Pancreas (tissue), 10 donors: ENCODE measurements at places on chromosomes 16 and 17. TPM values are rescaled to one million over a fixed set of nuclear protein-coding genes. Genes with fewer than 3 reads are reported as not detected.
A peak's percentile ranks its signal among the peaks of the same experiment; 100 is the strongest.

HP gene
- 0.08 TPM for total RNA-seq

ODAD4 gene
- 0.70 TPM for total RNA-seq

HSPB9 gene
- total RNA-seq: 0.40 TPM

CACNG4 gene
- 0.09 TPM for total RNA-seq

ZP2 gene
- not detected for total RNA-seq

CA10 gene
- total RNA-seq: not detected

KRT25 gene
- not detected for total RNA-seq

NAGLU gene
- total RNA-seq: 33.8 TPM

CFAP97D1 gene
- total RNA-seq: not detected

CCL7 gene
- not detected for total RNA-seq

MILR1 gene
- total RNA-seq: 1.0 TPM

GRCh38 chr17:33140413-33141099, 148.9 kb downstream of the SPACA3 start:
- DNase-seq: no peak

DNA sequence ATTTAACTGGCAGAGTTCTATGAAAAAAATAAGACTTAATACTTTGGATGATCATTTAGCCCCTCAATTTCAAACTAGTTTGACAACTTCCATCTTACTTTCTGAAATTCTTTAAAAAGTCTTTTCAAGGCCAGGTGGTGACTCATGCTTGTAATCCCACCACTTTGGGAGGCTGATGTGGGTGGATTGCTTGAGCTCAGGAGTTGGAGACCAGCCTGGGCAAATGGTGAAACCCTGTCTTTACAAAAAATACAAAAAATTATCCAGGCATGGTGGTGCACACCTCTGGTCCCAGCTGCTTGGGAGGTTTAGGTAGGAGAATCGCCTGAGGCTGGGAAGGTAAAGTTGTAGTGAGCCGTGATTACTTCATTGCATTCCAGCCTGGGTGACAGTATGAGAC, 154.4 kb downstream of the TANC2 start:
- DNase-seq: no peak

- DNase-seq: no peak
Observed at GRCh38 chr17:62062944-62063343, 2.1 kb downstream of the MED13 start.

DNA sequence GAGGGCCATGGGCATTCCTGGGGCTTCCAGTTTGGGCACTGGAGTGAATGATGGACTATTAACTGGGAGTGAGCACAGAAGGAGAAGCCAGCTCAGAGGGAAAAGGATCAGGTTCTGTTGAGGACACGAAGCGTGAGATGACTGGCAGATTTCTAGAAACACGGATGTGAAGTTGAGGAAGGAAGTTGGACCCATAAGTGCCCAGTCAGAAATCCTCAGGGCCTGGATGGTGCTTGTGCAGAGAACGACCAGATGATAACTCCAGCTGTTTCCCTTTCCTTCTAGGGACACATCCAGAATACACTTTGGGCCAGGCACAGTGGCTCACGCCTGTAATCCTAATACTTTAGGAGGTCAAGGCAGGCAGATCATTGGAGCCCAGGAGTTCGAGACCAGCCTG, 23.3 kb upstream of the ANKRD40CL start:
- DNase-seq: no peak

DNA sequence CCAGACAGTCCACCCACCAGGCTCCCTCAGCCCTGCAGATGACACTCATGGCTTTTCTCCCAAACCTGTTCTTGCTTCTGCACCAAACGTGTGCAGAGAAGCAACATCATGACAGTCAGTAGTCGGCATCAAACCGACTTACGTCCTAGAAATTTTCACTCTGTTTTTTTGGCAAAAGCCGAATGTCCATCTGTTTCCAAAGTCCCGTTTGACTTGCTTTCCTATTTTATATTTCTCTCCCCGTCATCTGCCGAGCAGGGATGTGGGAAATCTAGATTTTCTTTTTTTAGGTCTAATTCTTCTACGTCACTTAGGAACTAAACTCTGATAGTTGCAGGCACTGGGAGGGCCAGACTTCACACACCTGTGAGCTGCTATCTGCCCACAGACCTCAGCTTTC, 104.9 kb downstream of the RMI2 start:
- no peak for DNase-seq

DNA sequence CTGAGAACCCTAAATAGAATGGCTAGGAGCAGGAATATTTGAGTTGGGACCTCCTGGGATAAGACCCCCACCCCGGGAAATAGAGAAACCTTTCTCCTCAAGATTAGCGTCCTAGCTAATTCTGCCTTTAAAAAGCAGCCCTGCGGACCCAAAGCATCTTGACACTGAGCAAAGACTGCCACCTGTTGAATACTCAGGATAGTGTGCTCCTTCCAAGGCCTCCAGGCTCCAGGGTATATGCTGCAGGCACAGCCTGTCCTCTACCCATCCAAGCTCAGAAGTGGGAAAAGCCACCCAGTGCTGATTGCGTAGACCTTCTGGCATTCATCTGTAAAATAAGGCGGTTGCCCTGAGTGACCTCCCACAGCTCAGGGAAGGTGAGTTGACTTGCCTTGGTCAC, 456.2 kb upstream of the DYNLRB2 start:
- DNase-seq: peak; percentile 17

DNA sequence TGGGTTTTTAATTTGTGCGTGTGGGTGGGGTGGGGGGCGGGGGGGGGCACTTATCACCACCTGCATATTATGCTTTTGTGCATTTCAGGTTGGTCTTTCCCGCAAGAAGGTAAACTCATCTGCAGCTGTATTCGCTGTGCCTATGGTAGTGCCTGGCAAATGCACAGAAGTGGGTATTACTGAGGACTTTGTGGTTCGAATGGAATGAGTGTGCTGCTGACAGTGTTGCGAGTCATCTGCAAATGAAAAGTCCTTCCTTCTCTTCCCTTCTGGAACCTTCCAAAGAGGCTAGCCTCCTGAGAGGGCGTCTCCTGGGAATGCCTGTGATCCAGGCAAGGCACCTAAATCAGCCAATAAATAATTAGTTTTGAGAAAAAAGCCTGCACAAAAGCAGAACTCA, 532.9 kb downstream of the MAF start:
- no peak for DNase-seq

DNA sequence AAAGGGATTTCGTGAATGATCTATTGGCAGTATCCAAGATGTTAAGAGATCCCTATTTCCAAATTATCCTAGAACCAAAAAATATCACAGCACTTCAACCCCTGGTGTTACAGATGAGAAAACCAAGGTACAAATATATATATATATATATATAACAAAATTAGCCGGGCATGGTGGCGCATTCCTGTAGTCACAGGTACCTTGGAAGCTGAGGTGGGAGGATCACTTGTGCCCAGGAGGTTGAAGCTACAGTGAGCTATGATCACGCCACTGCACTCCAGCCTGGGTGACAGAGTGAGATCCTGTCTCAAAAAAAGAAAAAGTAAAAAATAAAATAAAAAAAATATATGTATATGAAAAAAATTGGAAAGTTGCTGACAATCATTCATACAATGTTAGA, 637 bp upstream of the CLN3 start:
- DNase-seq: no peak

- DNase-seq: no peak
Observed at GRCh38 chr16:22369221-22369811, 5.1 kb downstream of the CDR2 start.

DNA sequence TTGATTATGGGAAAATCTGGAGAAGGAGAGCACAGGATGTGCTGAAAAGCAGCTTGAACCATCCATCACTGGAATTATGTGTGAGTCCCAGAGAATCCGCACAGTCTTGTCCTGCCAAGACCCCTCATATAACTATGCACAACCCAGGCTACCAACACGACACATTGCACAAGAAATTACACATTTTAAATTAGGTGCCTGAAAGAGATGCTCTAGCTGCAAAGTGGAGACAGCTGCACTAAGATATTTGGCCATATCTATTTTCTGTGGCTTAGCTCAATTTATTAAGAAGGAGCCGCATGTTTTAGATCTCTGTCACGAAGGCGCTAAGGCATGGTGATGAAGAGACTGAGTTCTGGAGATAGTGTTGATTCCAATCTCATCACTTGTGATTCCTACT, 1308.4 kb downstream of the CDH8 start:
- no peak for DNase-seq

DNA sequence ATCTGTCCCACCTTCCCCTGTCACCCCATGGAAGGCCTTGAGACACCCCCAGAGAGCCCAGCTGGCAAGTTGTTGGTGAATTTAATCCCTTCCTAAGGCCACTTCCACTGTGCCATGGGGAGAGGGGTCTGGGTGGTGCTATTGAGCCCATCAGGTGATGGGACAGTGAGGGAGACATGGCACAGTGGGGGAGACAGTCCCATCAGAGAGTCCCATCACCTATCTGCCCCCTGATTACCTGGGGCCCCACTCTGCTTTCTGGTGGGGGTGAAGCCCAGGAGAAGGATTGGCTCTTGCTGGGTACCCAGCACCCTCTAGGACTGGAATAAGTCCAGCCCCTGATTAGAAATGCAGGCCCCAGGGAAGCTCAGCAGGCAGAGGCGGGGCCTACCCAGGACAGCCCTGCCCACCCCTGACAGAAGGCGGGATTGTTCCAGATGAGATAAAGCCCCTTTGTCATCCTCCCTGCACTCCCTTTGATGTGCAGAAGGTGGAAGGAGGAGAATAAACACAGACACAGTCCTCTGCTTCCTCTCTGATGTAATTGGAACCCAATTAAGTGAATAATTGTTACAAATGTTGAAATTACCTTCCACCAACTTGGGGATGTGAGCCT, 18.9 kb downstream of the TMEM132E start:
- DNase-seq: no peak

DNA sequence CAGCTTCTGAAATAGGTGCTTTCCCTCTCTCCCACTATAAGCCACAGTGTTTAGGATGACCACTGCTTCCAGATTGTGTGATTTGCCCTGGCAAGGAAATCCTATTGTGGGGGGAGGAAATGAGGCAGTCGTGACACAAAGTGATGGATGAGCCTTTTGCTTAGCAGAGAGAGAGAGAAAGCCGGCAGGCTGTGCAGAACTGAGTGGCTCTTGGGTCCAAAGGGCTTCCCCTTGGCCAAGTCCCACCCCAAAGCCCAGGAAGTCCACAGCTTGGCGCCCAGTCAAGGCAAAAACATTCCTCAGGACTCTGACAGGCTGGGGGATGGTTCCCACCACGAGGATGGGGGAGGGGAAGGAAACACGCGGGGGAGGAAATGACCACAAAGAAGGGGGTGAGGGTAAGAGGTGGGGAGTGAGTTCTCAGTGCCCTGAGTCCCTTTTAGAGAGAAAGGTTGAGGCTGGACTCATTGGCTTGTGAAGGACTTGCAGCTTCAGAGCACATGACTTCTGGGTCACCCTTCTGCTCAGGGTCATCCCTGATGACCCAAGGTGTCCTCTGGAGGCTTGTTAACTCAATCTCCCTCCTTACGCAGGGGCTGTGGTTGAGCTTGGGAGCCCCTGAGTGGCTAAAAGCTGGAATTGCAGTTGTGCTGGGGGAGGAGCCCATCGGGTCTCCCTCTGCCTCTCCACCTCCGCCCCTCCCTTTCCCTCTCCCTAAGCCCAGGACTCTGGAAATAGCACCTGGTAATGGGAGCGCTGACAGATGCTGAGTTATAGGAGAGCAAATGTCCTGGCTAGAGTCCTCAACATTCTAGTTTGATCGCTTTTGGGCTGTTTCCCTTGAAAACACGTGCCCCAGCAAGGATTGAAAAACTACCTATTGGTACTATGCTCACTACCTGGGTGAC, 10.3 kb upstream of the MSL1 start:
- peak; percentile 95 for DNase-seq

DNA sequence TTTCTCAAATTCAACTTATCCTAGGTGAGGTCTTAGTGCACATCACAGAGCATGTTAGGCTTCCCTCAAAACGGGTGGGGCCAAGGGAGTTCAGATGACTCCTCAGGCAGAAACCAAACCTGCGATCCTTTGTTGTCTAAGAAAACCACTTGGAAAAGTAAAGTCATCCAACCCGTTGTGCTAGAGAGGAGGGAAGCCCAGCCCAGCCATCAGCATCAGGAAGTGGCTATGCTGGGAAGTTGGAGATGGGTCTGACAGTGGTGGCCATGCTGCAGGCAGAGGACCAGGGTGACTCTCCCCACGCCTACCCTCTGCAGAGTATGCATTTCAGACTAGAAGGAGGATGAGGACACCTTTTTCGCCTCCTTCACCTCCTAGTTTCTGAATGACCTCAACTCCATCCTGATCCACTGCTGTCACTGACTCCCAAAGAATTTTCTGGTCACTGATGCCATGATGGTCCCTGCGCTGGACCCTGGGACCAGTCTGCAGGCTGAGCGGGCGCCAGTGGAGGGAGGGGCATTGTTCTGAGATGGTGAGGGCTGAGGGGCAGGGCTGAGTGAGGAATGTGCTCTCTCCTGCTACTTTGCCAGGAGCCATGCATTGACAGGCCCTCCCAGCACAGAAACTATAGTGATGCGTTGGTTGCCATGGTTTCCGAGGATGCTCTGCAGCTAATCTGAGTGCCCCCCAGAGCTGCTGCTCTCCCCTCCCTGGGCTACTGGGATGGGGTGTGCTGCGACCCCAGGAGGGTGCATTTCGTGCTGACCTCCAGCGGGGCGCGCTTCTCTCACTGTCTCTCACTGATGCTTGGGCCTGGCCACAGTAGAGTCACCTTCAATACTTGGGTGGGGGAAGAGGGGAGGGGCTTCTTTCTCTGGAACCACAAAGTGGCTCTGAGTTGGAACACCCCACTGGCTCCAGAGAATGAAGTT, 20.4 kb downstream of the ALOX12B start:
- DNase-seq: no peak

DNA sequence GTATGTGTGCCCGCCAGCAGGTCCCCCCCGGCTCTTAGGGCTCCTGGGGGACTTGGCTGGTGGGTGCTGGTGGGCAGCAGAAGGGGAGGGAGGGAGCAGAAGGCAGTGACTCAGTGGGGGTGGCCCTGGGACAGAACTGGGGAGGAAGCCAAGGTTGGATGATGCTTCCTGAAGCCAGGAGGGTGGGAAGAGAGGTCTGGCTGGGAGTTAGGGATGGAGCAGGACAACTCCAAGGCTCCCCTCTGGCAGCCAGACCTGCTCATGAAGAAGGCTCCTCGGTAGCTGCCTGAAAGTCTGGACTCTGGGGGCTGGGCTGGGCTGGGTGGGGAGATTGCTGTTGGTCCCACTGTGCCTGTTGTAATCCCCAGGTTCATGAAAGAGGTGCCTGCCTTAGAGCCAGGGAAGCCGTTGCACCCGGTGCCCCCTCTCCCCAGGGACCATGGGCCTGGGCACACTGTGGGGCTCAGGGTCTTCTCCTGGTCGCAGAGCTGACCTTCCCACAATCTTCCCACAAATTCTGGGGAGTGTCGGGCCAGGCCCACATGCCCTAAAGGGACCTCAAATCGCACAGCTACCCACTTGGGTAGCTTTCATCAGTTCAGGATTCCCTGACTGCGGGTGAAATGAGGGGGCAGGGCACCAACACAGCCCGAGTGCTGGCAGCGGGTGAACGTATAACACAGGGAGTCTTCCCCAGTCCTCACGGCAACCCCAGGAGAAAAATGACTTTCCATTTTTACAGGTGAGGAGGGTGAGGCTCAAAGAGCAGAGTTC, 1.1 kb upstream of the PLEKHG4 start:
- no peak for DNase-seq

GRCh38 chr17:74165797-74166365, 37.6 kb upstream of the RPL38 start:
- DNase-seq: no peak
